ENCODE measurements at places on chromosomes 4 and X.

DNA sequence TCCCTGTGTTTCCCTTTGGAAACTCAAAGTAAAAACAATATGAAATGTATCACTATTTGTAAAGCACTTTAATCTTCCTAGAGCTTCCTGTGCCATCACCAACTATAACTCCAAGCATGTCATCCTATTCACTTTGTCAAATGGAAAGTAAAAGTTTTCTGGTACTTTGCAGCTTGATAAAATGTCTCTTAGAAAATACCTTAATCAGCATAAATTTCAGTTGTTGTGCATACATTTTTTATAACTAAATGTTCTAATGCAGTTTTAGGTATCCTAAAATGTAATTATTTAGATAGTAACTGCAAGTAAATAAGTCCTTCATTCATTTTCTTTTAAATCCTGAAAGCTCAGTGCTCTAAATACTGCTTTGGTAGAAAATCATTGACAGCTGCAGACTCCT lies 558.7 kb downstream of the GRID2 start:
- DNase-seq, result no peak

GRCh38 chrX:118727686-118728339 lies 407 bp downstream of the IL13RA1 start:
- peak; percentile 54 for DNase-seq

GRCh38 chrX:63656871-63657580 lies 128.0 kb downstream of the ARHGEF9 start:
- DNase-seq, result no peak

- peak; percentile 82 for DNase-seq
Measured at GRCh38 chrX:50202539-50202938, 1.7 kb upstream of the AKAP4 start.

DNA sequence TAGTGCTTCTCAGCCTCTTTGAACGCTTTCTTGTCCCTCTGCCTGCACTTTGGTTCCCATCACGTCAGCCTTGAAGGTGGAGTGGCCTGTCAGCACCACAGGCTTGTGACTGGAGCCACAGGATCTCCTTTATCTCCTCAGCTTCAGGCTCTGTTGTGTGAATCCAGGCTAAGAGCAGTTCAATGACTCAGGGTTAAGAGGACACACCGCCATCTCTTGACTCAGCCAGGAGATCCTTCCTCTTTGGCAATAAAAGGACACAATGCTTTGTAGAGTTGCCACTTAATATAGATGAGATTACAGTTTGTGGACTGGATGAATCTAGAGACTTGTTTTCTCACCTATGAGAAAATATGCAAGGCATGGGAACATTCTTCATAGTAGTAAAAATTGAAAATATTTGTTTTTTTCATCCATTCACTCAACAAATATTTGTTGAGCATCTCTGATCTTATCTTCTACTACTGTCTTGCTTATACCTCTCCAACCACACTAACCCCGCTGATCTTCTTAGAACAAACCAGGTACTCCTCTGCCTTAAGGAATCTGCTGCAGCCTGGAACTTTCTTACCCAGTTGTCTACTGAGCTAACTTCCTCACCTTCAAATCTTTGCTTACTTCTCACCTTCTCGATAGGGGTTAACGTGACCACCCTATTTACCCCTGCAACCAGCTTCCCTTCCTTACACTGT lies 62.3 kb downstream of the UCHL1 start:
- DNase-seq, result peak; percentile 78

GRCh38 chrX:40120838-40121580 lies 23.3 kb upstream of the BCOR start:
- no peak for DNase-seq

DNA sequence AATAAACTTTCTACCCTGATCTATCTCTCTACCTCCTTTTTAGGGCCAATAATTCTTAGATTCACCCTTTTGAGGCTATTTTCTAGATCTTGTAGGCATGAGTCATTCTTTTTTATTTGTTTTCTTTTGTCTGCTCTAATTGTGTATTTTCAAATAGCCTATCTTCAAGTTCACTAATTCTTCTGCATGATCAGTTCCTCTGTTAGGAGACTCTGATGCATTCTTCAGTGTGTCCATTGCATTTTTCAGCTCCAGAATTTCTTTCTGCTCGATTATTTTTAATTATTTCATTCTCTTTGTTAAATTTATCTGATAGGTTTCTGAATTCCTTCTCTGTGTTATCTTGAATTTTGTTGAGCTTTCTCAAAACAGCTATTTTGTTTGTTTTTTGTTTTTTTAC lies 11.3 kb downstream of the CXorf58 start:
- DNase-seq, result no peak

DNA sequence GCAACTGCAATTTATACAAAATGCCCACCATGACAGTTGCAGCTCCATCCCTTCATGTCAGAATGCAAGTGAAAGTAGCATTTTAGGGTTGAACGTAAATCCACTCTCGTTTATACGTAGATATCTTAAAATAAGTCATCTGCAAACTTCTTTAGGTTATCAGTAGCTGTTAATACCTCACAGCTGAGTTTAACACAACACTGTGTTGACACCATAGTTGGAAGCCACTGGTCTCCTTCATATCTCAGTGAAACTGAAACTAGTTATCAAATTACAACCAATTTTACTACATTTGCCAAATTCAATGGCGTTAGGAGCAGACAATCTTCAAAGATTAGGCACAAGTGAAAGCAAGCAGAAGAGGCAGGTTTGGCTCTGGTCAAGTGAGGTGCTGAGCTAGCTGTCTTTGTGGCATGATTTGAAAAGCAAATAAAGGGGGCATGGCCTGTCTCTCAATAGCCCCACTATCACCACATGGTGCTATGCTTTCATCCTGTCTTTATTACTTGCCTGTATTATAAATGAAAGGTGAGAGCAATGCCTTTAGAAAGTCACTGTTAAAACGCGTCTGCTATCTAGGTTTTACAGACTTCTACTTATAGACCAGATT lies 12.3 kb downstream of the PPP3CA start:
- DNase-seq, result no peak

DNA sequence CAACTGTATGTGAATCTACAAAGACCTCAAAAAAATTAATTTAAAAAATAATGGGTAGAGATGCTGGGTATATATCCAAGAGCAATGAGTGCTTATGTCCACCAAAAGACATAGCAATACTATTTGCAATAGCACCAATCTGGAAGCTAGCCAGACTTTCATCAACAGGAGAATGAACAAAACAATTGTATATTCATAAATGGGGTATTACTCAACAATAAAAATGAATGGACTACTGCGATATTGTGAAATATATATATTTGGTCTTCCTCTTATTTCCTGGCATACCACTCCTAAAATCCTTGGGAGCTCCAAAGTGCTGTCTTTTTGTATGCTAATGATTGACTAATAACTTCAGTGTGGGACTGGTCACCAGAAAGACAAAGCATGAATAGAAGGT lies 77.5 kb downstream of the MSN start:
- no peak for DNase-seq

GRCh38 chr4:42398171-42398870 lies 1.0 kb downstream of the SHISA3 start:
- DNase-seq, result peak; percentile 66

DNA sequence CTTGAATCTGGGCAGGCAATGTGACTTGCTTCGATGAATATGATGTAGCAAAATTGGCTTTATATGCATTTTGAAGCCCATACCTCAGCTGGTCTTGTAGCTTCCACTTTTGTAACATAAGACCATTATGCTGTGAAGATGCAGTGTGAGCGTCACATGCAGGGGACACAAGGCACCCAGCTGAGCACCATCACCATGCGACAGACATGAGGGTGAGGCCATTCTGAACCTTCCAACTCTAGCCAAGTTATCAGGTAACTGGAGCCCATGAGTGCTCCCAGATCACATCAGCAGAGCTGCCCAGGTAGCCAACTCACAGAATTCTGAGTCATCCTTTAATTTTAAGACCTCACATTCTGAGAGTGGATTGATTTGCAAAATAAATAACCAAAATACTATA lies 705.9 kb downstream of the FSTL5 start:
- DNase-seq, result no peak

DNA sequence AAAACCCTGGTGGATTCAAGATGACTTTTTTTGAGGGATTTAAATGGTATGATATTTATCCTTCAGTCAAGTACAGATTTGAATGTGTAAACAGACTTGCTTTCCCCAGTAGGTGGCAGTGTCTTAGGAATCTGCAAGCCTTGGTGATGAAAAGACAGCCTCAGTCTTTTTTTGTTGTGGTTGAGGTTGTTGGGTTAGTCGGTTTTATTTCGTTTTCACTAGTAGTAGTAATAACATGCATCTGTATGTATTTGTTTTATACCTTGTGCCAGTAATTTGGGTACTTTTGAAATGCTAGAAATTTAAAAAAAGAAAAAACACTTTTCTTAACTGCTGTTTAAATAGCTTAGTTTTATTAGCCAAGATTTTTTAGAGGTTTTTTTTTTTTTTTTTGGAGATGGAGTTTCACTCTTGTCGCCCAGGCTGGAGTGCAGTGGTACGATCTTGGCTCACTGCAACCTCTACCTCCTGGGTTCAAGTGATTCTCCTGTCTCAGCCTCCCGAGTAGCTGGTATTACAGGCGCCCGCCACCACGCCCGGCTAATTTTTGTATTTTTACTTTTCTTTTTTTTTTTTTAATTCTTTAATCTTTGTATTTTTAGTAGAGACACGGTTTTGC lies 39.2 kb downstream of the COPS4 start:
- DNase-seq, result peak; percentile 57

DNA sequence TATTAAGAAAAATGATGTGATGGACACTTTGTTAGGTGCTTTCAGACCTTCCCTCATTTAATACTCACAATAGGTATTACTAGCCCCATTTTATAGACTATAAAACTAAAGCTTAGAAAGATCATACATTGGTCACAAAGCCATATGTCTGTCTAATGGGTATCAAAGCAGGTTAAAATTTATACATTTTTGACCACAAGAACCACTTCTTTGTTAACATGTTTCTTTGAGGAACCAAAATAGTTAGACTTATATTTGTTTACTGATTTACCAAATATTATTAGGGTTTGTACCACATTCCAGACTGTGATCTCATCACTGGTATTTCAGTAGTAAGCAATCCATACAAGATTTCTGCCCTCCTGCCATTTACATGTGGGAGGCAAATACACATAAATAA lies 363.3 kb downstream of the NAF1 start:
- no peak for DNase-seq

- no peak for DNase-seq
Measured at GRCh38 chr4:153489856-153490558, 23.8 kb downstream of the TMEM131L start.

GRCh38 chr4:123449780-123450179 lies 53.2 kb downstream of the SPRY1 start:
- DNase-seq, result no peak

DNA sequence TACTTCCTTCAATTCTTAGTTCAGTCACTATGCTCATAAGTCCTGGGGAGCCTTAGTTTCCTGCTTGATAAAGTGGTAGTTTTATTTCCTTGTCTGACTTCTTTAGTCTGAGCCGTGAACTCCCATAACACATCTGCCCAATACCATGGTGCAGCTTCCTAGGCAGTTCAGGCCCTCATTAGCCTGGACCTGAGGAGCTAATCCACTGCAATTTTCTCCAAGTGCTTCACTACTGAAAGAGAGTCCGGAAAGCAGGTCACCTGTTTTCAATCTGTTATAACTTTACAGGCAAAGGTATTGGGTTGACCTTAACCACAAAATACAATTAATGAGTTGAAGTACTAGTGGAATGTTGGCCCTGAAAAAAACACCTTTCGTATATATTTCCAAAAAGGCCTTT lies 245.4 kb upstream of the BOD1L1 start:
- DNase-seq, result no peak

Measured in islet precursor cell (in vitro differentiated cells).